ENCODE measurements at places on chromosomes 4 and X. TPM values are rescaled to one million over a fixed set of nuclear protein-coding genes. Genes with fewer than 3 reads are reported as not detected.

P2RY8 gene
- total RNA-seq: 0.03 TPM

SYP gene
- 1.9 TPM for total RNA-seq

FRAS1 gene
- 20.9 TPM for total RNA-seq

FAT1 gene
- total RNA-seq: 83.9 TPM

HNRNPH2 gene
- 33.5 TPM for total RNA-seq

CXCL8 gene
- not detected for total RNA-seq

GK2 gene
- total RNA-seq: not detected

CFAP47 gene
- 0.07 TPM for total RNA-seq
